ENCODE measurements at places on chromosomes 16 and 17. TPM values are rescaled to one million over a fixed set of nuclear protein-coding genes. Genes with fewer than 3 reads are reported as not detected.

GRCh38 chr17:55649957-55650597, 72.6 kb downstream of the TMEM100 start:
- DNase-seq = peak; percentile 51

GRCh38 chr16:2950773-2951172, 13.3 kb upstream of the KREMEN2 start:
- no peak for DNase-seq

DNA sequence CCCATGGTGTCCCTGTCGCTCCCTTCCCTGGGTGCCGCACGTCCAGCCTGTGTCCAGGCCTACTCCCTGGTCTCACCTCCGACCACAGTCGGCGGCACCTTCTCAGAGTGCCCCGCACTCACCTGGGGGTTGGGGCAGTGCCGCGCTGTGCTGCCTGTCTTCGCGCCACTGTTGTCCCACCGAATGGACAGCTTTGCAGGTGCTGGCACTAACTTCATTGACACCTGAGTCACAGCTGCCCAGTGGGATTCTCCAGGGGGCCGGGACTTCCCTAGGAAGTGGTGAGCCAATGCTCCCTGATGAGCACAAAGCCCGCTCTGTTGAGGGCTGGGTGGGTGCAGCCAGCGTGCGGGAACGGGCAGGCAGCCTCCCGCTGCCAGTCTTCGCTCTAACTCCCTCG, 24.3 kb upstream of the DBNDD1 start:
- no peak for DNase-seq

GRCh38 chr16:74999219-74999608, 390 bp downstream of the ZNRF1 start:
- peak; percentile 47 for DNase-seq

DNA sequence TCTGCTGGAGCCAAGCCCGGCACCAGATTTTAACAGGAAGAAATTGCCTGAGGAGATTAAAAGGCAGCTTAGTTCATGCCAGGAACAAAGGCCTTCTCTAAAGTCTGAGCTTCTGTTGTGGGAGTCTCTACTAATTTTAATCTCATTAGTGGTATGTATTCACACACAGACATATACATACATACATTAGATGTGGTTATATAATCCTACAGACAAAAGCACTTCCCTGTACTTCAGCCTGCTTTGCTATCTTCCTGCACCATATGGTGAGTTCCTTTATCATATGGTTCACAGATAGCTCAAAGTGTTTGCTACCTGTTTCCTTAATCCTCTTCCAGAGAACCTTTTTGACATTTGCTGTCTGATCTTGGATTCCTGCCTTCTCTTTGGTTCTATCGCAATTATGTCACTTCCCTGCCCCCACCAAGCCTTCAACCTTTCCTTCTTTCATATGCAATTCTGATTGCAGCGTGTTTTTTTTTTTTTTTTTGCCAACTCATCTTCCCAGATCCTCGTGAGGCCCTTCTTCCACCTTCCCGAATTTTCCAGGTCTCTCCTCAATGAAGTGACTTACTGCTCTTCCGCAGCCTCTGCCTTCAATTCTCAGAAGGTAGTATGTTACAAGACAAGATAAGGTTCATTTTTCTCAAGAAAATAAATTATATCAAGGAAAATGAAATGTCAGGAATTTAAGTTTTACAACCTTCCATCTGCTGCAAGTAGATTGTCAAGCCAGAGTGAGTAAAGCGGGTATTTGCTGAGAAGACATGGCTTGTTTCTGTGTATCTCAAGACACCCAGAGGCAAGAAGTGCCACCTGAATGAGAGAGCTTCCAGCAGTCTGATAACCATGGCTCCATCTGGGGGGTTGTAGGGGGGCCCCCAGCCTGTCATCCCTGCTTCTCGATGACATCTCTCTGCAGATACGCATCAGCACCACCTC, 120.2 kb upstream of the CACNG3 start:
- DNase-seq = no peak

DNA sequence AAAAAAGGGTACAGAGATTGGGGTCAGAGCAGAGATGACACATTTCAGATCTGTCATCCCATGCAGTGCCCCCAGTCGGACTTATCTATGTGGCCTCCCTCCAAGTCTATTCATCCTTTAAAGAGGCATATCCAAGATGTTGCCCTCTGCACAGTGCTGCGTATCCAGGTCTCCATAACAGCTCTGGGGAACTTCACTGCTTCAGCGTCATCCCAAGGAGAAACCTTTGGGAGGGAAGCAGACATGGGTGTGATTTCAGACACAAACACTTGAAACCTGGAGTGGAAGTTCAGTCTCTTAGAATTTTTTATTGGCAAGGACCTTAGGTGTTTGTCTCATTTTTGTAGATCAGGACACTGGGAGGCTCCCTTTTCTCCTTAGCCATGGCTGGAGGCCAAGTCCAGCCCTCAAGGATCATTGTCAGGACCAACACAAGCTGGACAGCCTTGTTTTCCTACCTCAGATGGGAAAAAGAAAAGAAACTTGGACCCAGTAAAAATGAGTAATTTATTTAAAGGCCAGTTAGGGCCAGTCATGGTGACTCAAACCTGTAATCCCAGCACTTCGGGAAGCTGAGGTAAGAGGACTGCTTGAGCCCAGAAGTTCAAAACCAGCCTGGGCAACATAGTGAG, 23.9 kb upstream of the NLK start:
- DNase-seq = no peak

DNA sequence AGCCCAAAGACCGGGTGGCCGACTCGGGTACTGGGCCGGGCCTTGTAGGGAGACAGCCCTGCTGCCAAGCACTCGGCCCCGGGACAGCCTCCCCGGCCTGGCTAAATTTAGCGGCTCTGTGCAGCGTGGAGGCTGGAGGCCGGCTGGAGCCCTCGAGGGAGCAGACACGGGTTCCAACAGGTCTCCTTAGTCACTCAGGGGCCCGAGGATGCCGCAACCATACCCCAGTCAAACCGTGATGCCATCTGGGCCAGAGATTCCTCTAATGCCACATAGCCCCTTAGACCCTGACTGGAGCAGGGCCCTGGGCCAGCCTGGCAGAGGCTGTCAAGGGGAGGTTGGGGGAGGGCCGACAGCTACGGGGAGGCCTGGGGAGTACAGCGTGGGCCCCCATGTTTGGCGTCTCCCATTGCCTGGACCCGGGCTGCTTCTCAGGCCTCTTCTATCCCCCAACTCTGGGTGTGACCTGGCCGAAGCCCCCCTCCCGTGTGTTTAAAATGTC, 2.9 kb upstream of the P2RX1 start:
- DNase-seq = no peak

DNA sequence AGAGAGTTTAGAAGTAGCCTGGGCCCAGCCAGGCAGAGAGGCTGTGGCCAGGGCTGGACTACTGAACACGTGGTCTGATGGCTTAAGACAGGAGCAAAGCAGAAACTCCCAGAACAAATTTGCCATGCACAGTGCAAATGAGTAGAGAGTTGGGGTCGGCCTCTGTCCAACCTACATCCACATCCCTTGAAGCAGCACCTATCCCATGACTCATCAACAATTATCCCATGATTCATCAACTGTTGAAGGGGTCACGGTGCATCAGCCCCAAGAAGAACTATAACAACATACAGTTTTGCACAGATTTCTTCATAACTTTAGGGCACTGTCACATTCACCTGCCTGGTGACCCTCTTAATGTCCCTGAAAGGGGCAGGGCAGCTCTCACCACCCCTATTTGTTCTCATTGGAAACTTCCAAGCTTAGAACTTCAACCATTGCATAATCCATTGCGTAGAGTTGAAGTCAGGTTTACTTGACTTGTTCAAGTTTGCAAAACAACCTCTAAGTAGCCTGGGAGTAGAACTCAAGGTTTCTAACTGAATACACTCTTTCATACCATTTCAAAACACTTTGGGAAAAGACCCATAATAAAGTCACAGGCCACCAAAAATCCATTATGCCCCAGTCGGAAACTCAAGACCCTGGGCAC, 235.2 kb upstream of the CDH5 start:
- no peak for DNase-seq

DNA sequence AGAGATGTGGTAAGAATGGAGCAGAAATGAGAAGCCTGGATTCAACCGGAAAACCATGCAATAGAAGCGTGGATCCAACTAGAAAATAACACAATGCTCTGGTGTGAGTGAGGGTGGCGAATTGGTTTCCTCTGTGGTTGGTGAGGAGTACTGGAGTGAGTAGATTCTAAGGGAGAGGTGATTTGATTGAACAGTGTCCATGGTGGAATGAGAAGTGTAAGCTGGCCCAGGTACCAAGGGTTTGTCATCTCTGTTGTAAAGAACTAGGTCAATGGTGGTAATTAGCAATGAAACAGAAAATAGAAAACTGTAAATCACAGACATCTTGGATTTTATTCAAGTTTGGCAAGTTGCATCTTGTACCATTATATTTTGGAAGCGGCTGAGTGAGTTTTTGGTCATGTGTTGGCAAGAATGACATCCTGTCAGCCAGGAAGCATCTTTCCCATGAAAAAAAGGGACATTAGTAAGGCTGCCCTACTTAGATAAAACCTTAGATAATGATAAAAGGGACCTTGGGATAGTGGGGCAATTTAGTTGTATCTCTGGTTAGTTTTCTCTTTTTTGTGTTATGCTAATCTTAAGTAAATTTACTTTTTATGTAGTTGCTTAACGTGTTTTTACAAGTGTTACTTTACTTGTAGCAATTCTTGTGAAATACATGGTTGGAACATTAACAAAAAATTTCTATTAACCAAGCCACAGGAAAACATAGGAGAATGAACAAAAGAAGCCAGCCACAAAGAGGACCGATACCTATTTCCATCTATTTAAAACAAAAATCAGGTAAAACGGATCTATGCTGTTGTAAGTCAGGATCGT, 20.9 kb downstream of the HSD17B2 start:
- no peak for DNase-seq

GRCh38 chr17:54727624-54728023, 173.0 kb upstream of the TOM1L1 start:
- DNase-seq = no peak

- no peak for DNase-seq
Measured at GRCh38 chr17:65409381-65409780, 152.1 kb downstream of the AXIN2 start.

GRCh38 chr16:30186782-30187555, 3.6 kb downstream of the CORO1A start:
- peak; percentile 59 for DNase-seq

DNA sequence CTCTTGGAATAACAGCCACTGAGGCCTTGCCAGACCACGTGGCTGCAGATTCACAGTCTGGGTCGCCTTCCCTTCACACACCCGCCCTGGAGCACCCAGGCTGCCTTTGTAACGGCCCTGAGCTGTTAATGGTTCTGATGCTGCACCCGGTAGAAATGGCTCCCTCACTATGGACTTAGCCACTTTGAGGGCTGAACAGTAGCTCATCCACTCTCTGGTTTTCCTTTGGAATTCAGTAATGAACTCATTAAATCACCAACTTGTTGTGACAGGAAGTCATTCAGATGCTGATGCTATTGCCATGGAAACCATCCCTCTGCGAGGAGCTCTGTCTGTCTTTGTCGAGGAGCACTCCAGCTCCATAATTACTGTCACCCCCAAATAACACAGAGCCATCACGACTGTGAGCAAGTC, 59.2 kb downstream of the CDK5R1 start:
- no peak for DNase-seq

DNA sequence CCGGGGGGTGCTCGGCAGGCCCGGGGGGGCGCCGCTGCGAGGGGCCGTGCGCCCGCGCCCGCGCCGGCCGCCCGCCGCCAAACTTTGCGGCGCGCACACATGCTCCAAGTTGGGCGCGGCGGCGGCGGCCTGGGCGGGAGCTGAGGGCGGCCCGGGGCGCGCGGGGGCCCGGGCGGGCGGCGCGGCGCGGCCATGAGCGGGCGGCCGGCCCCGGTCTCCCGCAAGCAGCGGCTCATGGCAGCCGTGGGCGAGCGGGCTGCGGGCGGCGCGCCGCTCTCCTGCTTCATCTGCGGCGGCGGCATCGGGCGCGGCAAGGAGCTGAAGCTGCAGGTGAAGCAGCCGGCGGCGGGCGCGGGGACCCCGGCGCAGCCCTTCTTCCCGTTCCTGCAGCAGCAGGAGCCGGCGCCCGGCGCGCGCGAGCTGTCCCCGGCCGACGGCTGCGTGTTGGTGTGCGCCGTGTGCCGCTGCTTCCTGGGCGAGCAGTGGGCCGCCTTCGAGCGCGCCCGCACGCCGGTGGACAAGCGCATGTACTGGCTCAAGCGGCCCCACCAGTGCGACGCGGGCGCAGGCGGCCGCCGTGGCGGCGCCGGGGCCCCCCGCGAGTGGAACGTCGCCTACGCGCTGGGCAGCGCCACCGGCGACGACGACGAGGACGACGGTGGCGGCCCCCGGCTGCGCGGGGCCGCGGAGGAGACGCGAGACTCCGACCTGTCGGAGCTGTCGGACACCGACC, 57.2 kb upstream of the CIBAR2 start:
- DNase-seq = peak; percentile 47

DNA sequence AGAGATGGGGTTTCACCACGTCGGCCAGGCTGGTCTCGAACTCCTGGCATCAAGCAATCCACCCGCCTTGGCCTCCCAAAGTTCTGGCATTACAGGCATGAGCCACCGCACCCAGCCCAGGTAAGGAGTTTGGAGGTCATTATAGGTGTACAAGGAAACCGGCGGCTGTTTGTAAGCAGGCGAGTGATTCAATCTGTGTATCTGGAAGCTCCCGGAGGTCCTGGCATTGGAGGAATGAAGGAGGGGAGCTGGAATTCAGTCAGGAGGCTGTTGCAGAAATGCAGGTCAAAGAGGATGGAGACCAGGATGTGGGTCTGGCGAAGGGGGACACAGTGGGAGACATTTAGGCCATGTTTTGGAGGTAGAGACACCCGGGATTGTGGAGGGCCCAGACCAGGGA, 18.8 kb downstream of the CDC42EP4 start:
- no peak for DNase-seq

GRCh38 chr16:70793851-70794502, 7.0 kb downstream of the VAC14 start:
- no peak for DNase-seq

- no peak for DNase-seq
Measured at GRCh38 chr17:45332989-45333701, 16.3 kb upstream of the MAP3K14 start.

DNA sequence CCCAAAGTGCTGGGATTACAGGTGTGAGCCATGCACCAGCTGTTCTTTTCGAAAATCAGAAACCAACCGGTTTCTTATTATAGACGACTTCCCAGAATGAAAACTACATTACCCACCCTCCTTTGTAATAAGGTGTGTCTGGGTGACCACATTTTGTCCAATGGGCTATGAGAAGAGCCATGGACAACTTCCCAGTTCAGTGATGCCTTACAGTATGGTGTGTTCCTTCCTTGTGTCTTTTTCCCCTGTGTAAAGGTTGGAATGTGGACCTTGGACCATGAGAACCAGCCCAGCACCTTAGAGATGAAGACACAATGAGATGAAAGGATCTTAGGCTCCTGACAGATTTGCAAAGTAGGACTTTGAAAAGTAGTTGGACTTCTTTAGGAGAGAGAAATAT, 85.0 kb upstream of the ATF7IP2 start:
- no peak for DNase-seq

RAD51D gene
- 4.4 TPM for total RNA-seq

KRT40 gene
- total RNA-seq = not detected

TMEM235 gene
- total RNA-seq = not detected

Measured in left lobe of liver (tissue), 2 donors.